Fibroblast of skin of left biceps (primary cell): ENCODE measurements at places on chromosomes 6 and 20.

DNA sequence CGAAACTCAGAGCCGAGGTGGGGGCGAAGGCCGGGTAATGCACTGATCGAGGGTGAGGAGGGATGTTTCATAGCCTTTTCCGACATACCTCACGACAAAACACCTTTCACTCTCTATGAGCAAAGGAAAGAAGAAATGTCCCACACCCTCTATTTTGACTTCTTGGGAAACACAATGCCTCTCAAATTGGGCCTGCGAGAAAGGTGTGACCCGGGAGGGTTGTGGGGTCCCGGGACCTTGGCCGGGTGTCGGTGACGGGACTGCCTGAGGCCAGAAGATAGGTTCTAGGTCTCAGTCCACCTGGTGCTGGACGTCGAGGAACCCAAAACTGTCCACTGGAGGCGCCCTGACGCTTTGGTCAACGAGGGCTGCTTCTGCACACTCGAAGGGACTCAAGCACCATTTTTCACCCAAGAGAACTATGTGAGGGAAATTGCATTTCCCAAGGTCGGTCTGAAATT lies 41.1 kb upstream of the OSTM1 start:
- no peak for DNase-seq

DNA sequence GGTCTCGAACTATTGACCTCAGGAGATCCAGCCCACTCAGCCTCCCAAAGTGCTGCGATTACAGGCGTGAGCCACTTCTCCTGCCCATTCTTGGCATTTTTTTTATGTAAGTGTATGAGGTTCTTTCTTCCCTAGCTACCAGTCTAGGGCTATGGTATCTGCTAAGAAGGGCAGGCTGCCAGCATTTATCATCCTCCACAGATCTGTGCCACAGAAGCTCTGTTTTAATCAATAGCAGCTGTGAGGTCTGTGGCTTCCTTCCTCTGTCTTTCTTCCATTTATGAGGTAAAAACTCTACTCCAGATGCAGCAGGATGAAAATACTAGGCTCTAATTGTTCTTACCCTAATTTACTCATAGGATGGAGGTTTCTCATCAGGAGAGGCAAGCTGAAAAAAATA lies 1382.4 kb upstream of the ADGRB3 start:
- DNase-seq = peak; percentile 10

GRCh38 chr6:150316936-150317335 lies 51.9 kb upstream of the IYD start:
- DNase-seq = no peak

DNA sequence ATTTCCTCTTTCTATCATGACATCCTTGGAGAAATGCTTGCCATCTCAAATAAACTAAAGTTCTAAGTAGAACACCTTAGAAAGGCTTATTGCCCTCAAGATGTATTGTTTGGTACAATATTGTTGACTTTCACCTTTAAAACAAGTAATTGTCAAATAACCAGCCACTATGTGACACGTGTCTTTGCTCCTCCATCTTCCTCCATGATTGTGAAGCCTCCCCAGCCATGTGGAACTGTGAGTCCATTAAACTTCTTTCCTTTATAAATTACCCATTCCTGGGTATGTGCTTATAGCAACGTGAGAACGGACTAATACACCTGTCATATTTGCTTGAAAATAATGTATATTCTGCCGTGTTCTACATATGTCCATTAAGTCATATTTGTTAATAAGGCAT lies 126.5 kb downstream of the BMP5 start:
- no peak for DNase-seq

- no peak for DNase-seq
Observed at GRCh38 chr6:6703699-6704098, 115.2 kb downstream of the LY86 start.

DNA sequence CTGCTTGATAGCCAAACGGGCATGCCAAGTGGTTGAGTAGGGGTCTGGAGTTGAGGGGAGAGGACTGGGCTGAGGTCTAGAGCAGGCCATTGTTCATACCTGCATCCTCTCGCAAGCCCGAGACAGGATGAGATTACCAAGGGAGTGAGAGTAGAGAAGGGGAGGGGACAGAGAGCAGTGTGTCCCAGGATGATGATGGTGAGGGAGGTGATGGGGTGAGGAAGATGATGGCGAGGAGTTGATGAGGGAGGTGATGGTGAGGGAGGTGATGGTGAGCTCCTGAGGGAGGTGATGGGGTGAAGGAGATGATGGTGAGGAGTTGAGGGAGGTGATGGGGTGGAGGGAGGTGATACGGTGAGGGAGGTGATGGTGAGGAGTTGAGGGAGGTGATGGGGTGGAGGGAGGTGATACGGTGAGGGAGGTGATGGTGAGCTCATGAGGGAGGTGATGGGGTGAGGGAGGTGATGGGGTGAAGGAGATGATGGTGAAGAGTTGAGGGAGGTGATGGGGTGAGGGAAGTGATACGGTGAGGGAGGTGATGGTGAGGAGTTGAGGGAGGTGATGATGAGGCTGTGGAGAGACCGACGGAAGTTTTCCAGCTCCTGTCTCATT lies 6.4 kb downstream of the TMEM181 start:
- no peak for DNase-seq

DNA sequence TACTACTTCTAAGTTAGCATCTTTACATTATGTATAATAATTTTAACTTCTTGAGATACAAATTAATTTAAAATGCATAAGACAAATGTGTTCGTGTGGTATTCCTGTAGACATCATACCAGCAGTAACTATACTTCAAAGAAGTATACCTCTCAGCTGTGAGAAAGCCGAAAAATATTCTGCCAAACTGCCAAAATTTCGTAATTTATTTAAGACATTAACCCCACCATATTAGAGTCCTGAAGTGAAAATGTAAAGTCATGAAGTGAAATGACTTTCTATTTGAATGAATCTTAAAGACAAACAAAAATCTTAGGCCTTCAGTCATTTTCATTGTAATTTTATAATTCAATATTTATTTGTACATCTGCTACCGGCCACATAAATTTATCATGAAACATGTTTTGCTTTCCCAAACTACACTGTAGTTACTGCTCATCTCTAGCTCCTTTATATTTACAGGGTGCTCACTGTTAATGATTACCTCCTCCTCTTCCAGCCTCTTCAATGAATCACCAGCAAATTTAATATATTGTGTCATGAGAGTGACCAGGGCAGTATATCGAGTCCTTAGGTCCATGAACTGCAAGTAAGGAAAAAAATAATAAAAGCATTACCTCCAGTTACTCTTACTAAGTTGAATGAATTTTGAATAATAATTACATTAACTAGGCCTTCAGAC lies 18.5 kb downstream of the DST start:
- no peak for DNase-seq

DNA sequence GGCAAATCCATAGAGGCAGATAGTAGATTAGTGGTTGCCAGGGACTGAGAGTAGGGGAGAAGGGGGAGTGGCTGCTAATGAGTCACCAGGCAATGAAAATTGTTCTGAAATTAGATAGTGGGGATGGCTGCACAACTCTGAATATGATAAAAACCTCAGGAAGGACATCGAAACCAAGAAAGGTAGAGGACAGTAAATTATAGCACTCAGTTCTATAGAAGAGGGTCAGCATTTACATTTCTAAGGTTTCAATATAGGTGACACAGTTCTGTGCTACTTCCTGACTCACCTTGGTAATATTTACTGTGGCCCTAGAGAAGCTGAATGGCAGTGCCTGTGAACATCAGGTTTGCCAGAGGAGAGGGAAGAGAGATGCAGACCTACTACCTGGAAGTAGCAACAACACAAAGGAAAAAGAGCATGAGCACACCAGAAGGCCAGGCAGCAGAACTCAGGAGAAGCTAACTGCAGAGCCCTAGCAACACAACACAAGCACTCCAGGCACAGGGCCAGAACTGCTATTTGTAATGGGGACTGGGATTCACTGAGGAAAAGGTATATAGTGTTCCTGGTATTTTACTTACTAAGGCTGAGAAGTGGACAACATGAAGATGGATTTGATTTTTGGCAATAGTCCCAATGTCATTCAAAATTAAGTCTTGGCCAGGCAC lies 75.9 kb downstream of the PLCG1 start:
- no peak for DNase-seq

DNA sequence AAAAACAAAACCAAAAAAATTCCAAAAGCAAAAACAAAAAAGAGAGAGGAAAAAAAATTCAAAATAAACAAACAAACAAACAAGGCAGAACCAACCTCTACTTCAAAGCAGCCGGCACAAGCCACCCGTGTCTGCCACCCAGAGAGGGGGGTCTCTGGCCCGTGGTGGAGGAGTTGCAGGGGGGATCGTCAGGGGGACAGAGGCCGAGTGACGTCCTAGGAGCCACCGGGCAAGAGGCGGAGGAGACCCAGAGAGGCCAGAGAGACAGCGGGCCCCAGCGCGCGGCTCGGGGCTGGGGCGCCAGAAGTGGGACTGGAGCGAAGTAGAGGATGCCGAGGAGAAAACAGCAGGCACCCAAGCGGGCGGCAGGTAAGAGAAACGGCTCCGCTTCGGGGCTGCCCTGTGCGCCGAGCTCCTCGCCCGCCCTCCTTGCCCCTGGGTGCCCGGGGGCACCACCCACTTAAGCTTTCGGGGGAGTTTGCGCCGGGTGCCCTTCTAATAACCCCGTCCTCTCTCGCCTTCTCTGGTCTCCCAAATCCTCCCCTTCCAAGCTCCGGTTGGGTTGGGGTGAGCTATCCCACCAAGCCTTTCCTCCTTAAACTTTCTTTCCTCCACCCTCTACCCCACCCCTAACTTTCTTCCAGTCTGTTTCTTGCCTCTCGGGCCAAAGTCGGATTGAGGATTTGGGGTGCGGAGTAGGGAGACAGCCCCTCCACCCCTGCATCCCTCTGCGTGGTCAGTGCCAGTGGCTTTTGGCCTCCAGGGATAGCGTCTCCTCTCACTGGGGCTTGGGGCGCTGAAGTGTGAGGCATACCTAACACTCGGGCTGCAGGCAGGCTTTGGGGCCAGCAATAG lies 1.0 kb downstream of the TSHZ2 start:
- no peak for DNase-seq

- no peak for DNase-seq
Observed at GRCh38 chr6:74115674-74116073, 419.7 kb downstream of the CD109 start.

DNA sequence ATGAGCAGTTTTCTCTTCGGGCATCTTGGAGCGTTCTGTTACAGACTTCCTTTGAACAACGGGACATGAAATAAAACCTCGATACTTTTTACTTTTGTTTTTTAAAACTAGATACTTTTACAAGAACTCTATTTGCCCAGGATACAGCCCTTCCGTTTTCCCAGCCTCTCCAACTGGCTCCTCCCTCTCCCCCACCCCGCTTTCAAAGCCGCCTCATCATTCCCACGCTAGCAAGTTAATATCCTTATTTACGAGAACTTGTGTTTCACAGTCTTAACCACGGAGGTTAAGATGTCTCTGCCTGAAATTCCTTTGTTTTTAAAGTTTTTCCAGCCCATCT lies 241 bp upstream of the CFAP206 start:
- DNase-seq = no peak

- DNase-seq = peak; percentile 92
Observed at GRCh38 chr6:20811109-20811761, 277.0 kb downstream of the CDKAL1 start.

- DNase-seq = peak; percentile 10
Observed at GRCh38 chr20:13819885-13820645, 35.2 kb downstream of the NDUFAF5 start.

DNA sequence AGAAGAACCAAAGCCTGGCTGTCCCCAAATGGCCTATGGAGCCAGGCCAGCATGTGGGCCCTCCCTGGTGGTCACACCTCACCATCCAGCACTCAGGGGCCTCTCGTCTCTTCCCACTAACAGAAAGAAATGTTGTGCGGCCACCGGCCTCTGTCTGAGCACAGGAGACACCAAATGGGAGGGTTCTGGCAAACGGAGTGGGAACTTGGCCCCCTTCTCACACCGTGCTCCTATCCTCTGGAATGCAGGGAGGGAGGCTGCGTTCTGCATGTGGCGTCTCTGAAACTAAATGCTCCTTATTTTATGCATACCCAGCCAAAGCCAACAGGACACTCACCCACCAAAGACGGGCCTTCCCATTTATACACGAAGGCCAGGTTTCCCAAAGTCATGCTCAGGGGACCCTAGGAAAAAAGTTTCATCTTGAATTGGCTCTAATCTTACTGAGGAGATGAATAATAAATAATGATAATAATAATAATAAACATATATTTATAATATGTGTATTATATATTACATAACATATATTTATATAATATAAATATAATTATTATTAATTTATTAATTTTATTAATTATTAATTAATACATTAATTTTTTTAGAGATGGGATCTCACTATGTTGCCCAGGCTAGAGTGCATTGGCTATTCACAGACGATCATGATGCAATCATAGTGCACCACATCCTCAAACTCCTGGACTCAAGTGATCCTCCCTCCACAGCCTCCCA lies 102.4 kb downstream of the FOXF2 start:
- no peak for DNase-seq

DNA sequence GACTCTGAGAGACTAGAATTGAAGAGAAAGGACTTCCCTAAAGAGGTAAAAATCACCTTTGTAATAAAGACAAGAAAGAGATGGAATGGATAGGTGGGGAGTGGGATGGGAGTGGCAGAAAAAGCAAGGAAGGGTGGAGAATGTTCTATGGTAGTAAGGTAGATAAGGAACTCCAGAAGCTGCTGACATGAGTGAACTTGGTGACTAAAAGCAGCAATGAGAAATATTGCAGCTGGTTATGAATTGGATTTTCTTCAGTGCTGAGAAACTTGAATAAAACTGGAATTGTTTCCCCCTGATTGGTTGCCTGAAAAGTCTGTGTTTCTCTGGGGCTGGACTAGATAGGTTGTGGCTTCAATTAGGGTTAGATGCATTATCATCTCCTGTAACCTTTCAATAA lies 15.7 kb upstream of the DTNBP1 start:
- no peak for DNase-seq

GRCh38 chr6:125808060-125808459 lies 17.3 kb downstream of the NCOA7 start:
- no peak for DNase-seq

- peak; percentile 49 for DNase-seq
Observed at GRCh38 chr6:6730831-6731230, 142.3 kb downstream of the LY86 start.

GRCh38 chr6:90218959-90219208 lies 77.8 kb downstream of the BACH2 start:
- no peak for DNase-seq

- DNase-seq = no peak
Observed at GRCh38 chr6:135002974-135003703, 51.5 kb downstream of the HBS1L start.

GRCh38 chr6:119539066-119539746 lies 189.6 kb upstream of the MAN1A1 start:
- no peak for DNase-seq

DNA sequence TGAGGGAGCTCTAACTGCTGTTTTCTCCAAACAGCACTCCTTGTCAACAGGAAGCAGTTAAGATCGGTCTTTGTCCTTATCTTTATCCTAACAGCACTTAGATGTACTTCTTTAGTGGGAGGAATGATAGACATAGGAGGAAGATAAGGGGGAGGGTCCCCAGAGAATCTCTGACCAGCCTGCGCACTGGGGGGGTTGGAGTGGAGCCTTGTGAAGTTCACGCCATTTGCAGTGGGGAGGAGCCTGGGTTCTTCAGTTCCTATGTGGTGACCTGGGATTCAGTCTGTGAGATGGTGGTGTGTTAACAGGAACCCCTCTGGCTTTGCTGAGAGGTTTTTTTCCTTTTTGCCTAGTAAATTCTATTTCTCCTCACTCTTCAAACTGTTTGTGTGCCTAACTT lies 18.1 kb upstream of the ASCC3 start:
- DNase-seq = no peak
